Sigmoid colon (tissue), 7 donors: ENCODE measurements at places on chromosomes 1 and 21. TPM values are rescaled to one million over a fixed set of nuclear protein-coding genes. Genes with fewer than 3 reads are reported as not detected.

ZFP69B gene
- 1.2 TPM for polyA plus RNA-seq

HNRNPR gene
- 70.3 TPM for polyA plus RNA-seq

ZNF697 gene
- 1.2 TPM for polyA plus RNA-seq

FMN2 gene
- polyA plus RNA-seq, result 6.6 TPM

HMCN1 gene
- polyA plus RNA-seq, result under 0.01 TPM

RASSF5 gene
- polyA plus RNA-seq, result 4.2 TPM

ZNF678 gene
- 1.6 TPM for polyA plus RNA-seq

HLX gene
- 10.7 TPM for polyA plus RNA-seq

REN gene
- polyA plus RNA-seq, result 0.32 TPM

HSD3B2 gene
- polyA plus RNA-seq, result 0.60 TPM

CLCA4 gene
- 168 TPM for polyA plus RNA-seq
